ENCODE measurements at places on chromosomes 1 and 21. TPM values are rescaled to one million over a fixed set of nuclear protein-coding genes. Genes with fewer than 3 reads are reported as not detected.

DNA sequence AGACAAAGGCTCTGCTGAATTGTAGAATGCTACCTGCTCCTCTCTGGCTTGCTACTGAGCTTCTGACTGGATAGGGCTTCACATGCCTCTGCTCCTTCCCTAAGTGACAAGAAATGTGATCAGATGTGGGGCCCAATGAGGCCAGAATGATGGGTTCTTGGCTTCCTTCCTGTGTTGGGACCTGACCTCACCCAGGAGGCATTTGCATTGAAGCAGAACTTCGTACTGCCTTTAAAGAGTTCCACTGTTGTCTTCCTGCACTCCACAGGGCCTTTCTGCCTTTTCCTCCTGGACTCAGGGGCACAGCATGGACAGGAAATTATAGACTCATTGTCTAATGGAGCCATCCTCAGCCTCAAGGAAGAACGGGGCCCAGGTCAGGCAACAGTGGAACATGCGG is 14.3 kb downstream of the ZNF670 start:
- DNase-seq = no peak

DNA sequence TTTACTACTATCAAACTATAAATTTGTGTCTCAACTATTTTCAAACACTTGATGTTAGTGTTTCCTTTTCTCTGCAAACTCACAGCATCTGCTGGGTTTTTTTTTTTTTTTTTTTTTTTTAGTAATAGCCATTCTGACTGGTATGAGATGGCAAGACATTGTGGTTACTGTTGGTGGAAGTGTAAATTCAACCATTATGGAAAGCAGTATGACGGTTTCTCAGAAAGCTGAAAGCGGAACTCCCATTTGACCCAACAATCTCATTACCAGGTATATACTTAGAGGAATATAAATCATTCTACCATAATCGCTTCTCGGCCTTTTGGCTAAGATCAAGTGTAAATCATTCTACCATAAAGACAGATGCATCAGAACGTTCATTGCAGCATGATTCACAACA is 608.3 kb upstream of the ZP4 start:
- DNase-seq = no peak

VAV3 gene
- 29.1 TPM for total RNA-seq

DNA sequence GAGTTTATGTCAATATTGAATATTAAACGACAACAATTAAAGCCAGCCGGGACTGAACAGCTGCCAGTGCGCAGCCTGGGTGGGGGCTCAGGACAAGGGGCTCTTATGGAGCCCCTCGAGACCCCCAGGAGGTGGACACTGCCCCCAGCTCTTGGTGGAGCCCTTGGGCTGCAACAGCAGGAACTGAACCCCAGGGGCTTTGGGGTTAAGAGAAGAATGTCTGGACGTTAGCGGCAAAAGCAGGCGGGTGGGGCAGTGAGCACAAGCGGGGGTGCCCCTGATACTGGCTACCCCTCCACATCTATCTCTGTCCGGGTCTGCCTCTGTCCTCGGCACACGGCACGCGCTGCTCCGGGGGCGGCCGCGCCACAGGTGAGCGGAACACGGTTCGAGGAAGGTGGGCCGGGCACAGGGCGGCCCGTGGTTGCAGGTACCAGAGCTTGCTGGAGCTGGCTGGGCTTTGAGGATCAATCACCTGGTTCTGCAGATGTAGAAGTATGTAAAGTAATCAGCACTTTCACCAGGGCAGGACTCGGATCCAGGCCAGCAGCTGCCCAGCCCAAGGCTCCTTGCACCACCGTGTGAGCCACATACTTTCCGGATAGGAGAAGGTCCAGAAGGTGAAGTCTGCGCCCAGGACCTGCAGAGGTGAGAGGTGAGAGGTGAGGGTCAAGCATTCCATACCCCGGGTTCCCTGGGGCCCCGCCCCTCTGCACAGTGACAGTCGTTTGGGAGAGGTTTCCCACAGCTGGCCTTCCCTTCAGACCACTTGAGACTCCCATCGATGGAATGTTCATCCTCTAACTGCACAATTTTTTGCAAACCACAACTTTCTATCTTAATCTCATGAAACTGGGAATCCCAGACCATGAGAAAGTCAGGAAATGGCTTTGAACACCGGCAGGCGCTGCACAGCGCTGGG is 12.4 kb upstream of the POFUT2 start:
- DNase-seq = no peak
